ENCODE measurements at places on chromosomes 6 and 20.

DNA sequence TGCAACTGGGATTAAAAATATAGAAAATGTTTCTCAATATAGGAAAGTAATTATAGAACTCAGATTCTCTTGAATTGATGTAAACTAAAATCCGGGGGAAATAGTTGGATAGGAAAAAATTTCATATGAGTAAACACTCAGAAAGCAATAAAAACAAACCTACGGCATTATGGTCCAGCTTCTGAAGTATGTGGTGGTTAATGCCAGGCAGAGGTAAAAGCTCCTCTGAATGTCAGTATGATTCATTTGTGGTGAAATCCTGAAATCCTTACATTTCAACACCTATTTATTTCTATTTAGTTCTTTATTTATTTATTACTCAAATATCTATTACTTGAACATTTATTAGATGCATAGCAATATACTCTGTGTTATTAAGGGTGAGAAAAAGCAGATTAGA, 145.1 kb downstream of the RIMS1 start:
- DNase-seq: no peak

DNA sequence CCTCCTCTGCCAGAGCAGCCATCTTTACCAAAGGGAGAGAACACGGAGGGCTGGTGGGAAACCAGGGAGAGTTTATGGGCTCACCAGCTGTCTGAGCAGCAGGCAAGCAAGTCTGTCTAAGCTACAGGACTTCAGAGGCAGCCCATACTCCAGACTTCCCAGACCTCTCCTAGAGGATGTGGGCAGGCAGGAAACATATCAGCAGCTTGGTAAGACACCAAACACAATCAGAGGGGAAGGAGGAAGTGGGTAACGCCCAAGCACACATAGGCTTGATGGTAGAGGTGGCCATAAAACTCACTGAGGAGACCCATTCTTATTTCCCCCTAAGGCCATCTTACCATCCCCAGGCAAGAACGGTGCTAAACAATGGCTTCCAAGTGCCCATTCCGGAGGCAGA, 143.1 kb upstream of the ARID1B start:
- DNase-seq: no peak

DNA sequence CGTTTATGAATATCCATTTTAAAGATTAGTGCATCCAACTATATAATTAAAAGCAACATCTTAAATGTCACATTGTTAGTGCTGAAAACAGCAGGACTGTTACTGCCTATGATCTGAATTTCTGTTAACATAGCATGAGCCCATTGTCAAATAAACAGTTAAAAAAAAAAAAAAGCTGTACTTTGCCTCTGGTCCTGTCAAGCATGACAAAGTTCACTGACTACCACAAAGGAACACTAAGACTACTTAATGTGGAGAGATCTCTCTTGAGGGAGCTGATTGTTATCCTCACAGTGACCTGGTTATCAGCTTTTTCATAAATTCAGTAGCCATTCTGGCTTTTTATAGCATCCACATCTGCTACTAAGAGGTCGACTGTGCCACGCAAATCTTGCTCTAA, 228.1 kb downstream of the TMEM200A start:
- no peak for DNase-seq

DNA sequence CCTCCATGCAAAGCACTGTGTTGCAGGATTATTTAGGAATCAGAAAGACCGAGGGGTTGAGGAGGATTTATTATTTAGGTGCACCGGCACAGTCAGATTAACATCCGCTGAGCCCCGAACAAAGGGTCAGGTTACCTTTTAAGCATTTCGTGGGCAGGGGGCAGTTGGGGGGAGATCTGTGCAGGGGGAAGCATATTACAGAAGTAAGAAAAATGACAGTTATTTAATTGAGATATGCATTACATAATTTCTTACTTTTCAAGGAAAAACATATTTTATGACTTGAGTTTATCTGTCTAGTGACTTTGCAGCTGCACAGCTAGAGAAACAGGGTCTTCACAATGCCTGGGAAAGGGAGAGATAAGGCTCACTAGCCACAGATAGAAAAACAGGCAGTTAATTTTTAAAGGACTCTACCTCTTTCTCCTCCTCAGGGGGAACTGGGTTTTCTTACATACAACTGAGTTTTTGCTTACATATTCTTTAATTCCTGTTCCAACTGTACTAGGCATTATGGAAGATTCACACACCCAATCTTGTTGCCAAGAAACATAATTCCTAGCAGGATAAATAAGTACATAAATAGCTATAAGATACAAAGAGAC, 1.7 kb upstream of the HINT3 start:
- DNase-seq: no peak

- DNase-seq: no peak
Measured at GRCh38 chr6:106974336-106974998, at the start of gene CD24. CD24 (minus strand) TSS chr6:106974729; CDS start chr6:106974646, 83 bp downstream.

DNA sequence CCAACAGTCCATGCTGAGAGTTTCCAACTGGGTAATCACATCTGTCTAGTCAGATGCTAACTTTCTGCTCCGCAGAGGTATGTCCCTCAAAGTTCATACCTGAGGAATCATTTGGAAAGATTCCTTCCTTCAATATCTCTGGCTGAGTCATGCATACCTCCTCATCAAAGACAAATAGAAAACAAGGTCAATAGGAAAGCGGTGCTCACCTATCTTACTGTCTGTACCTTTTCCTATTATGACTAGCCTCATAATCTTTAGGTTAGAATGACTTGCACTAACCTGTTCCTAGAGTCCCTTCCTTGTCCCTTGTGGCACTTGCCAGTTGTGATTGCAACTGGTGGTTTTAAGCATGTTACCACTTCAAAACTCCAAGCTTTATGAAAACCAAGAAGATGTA, 78.2 kb upstream of the PTPRK start:
- no peak for DNase-seq

- DNase-seq: no peak
Measured at GRCh38 chr6:22570185-22570551, 802 bp downstream of the HDGFL1 start.

DNA sequence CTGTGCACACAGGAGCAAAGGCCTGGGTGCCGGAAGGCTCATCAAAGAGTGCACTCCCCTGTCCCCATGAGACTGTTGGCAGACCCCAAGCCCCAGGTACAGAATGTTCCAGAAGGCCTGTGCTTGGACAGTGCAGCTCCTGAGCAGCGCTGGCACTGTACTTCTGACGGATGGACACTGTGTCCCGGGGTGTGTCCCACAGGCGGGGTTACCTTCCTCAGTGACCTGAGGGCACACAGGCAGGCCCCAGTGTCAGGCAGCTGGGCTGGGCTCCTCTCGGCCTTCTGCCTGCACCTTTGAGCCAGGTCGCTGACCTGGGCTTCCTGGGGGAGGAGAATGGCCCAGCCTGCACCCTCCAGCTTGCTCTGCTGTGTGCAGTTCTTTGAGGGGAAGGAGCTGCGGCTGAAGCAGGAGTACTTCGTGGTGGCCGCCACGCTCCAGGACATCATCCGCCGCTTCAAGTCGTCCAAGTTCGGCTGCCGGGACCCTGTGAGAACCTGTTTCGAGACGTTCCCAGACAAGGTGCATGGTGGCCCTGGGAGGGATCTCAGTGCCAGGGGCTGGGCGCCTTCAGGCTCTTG, 30.1 kb downstream of the PYGB start:
- DNase-seq: no peak

- no peak for DNase-seq
Measured at GRCh38 chr20:18164356-18164755, 26.7 kb downstream of the KAT14 start.

DNA sequence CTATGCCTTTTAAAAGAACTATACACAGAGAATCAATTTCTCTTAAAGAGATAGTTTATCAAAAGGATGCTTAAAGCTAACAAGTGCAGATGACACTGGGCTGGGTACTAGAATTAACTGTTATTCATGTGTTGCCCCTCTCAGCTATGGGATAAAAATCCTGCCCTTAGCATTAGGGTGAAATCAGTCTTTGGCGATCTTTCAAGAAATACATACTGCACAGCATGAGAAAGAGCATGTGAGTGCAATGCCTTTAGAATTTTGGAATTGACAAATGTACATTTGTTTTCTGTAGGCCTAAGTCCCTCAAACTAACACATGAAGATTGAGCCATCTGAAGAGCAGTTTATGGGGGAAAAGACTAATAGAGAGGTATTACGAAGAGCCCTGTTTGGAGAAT, 115.4 kb downstream of the ZFP64 start:
- DNase-seq: no peak

DNA sequence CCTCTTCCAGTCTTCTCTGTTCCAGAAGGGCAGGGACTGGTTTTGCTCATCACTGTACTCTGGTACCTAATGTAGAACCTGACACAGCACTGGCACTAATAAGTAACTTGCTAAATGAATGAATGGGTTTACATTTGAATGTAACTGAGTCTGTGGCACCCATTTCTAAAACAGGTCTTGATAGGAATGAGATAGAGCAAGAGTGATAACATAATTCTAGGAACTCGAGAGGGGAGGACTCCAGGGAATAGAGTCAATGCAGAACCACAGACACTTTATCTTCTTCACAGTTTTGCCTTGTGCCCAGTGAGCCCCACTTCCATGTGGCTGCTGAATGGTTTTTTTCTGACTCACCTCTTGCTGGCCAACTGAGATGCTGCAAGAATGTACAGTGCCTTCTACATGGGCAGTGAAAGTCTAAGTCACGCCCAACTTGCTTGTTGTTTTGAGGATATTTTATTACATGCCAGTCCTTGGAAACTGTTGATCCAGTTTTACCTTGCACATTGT, 61.1 kb downstream of the TBC1D7 start:
- DNase-seq: no peak

DNA sequence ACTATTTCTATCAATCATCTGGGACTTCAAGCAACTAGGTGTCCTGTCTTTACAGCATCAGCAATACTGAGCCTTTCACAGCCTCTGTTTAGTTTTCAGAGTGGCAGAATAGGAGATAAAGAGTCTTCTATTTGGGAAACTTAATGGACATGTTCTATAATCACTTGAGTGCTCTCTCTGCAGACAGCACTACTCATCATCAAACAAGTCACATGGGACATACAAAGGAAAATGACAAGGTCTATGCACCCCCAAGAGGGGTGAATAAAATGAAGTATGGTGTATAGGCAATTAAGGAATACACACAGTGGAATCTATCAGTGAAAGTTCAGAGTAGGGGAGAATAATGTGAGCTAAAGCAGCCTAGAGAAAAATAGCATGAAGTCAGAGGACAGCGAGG, 237.8 kb upstream of the THEMIS start:
- DNase-seq: no peak

- DNase-seq: peak; percentile 71
Measured at GRCh38 chr20:36604952-36605398, 604 bp upstream of the RAB5IF start.

DNA sequence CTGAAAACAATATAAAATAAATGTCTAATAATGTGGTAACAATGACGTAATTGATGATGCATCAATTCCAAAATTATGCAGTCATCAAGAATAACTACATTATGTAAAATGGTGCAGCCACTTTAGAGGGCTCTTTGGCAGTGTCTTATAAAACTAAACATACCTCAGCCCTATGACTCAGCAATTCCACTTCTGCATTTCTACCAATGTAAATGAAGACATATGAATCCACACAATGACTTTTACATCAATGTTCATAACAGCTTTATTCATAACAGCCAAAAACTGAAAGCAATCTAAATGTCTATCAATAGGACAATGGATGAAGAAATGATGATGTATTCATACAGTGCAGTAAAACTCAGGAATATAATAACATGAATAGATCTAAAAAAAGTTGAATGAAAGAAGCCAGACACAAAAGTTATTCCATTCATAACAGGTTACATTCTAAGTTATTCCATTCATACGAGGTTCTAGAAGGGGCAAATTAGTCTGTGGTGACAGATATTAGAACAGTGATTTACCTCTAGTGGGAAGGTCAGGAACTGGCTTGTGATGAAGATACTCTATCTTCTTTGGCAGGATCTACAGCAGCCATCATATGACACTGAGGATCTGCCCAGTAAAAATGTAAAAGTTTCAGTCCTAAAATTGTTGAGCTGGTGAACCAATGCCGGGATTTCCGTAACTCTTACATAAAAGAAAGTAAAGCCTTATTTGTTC, 396.1 kb downstream of the PLCB1 start:
- DNase-seq: no peak

- DNase-seq: no peak
Measured at GRCh38 chr20:17818187-17818586, 118.4 kb downstream of the BANF2 start.

DNA sequence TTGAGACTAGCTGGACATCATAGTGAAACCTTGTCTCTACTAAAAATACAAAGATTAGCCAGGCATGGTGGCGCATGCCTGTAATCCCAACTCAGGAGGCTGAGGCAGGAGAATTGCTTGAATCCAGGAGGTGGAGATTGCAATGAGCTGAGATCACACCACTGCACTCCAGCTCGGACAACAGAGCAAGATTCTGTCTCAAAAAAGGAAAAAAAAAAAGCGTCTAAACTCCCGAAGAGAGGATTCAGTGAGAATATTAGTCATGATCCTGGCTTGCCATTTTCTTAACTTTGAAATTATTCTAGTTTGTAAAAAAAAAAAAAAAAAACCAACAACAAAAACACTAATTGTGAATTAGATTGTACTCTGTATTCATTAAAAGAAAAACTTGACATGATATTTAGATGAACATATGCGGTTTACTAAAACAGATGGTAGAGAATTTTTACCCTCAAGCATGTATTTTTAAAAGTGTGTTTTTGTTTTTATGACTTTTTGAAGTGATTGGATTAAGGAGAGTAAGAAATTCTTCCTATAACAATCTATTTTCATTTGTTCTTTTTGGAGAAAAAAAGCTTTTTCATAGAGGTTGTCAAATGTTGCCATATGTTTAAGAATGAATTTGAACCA, 80.7 kb downstream of the UST start:
- DNase-seq: no peak

GRCh38 chr6:37576336-37576737, 76.6 kb upstream of the CCDC167 start:
- DNase-seq: no peak

GRCh38 chr20:62495749-62496567, 20.2 kb upstream of the GATA5 start:
- DNase-seq: no peak

- no peak for DNase-seq
Measured at GRCh38 chr20:4060064-4060795, 44.9 kb upstream of the RNF24 start.

DNA sequence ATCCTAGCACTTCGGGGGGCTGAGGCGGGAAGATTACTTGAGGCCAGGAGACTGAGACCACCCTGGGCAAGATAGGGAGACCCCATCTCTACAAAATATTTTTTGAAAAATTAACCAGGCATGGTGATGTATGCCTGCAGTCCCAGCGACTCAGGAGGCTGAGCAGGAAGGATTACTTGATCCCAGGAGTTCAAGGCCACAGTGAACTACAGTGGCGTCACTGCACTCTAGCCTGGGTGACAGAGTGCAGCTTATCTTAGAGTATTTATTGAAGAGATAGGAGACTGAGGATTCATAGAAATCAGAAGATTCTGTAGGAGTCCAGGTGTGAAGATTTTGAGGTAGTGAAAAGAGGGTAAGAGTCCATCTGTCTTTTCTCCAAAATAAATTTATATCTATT, 45.0 kb downstream of the SLC17A5 start:
- no peak for DNase-seq

Measured in activated naive CD4-positive, alpha-beta T cell treated with anti-CD3 and anti-CD28 coated beads for 36 hours (primary cell).